ENCODE measurements at places on chromosomes 6 and 20.

DNA sequence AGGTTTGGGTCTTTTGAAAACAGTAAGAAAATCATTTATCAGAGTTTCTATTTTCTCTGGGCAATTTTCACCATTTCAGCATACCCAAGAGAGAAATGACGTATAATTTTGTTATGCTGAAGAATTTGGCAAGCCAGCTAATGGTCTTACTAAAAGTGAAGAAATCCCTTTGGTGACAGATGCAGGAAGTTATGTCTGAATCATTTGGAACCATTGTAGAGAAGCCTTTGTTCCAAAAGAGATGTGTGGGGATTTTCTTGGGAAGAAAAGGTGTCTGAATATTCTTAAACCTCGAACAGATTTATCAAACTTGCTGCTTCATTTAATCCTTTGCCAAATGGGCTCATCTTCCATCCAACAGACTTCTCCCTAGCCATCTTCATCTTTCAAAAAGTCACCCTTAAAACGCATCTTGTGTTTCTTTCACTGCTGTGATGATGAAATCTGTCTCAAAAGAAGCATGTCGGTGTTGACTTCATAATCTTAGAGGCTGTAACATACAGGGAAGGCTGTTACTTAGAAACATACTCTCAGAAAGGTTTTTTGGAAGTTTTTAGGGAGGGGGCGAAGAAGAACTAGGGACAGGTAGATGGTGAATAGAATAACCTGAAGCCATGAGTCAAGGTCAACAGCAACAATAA, 39.5 kb downstream of the CITED2 start:
- peak; percentile 35 for DNase-seq

DNA sequence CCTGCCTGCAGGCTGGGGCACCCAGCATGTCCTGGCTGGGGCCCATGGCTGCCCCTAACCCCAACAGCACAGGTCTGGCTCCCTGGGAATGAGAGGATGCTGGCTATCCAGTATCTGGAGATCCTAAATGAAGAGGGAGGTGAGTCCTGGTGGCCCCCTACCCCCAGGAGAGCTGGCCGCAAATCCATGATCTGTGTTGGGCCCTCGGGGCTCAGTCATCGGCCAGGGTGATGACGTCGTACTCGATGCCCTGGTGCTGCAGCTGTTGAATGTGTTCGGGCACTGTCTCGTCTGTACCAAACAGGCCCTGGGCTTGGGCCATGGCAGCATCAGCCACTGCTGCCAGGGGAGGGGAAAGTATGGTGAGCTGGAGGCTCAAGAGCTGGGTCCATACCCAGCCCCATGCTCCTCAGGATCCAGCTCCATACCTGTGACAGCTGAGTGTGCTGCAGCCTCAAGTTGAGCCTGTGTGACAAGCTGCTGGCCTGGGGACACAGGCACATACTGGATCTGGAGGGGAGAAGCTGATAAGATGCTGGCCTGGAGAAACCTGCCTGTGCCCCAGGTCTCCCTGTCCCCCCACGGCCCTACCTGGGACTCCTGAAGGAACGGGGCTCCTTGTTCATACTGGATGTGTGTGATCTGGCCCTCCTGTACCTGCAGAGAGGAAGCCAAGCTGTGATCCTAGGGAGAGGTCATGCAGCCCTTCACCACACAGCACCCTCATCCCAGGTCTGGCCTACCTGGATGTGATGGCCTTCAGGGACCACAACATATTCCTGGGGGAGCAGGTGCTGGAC, 14.5 kb downstream of the PCIF1 start:
- DNase-seq, result no peak

DNA sequence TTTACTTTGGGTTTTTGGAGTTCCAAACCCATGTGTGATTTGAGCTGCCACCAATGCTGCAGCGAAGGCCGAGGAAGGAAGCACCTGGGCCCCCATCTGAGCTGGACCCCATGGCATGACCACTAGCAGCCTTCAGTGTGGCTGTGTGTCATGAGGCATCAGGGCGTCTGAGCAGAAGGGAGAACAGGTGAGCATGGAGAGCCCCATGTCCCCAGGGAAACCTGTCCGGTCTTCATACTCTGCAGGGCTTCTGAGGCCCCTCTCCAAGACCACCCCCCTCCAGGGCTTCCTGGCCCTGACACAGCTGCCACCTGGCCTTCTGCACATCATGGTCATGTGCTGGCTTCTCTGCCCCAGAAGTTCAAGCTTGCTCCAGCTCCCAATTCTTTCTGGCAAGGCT, 169.1 kb upstream of the CST7 start:
- no peak for DNase-seq

GRCh38 chr20:4871486-4871885, 129.8 kb downstream of the SLC23A2 start:
- no peak for DNase-seq

DNA sequence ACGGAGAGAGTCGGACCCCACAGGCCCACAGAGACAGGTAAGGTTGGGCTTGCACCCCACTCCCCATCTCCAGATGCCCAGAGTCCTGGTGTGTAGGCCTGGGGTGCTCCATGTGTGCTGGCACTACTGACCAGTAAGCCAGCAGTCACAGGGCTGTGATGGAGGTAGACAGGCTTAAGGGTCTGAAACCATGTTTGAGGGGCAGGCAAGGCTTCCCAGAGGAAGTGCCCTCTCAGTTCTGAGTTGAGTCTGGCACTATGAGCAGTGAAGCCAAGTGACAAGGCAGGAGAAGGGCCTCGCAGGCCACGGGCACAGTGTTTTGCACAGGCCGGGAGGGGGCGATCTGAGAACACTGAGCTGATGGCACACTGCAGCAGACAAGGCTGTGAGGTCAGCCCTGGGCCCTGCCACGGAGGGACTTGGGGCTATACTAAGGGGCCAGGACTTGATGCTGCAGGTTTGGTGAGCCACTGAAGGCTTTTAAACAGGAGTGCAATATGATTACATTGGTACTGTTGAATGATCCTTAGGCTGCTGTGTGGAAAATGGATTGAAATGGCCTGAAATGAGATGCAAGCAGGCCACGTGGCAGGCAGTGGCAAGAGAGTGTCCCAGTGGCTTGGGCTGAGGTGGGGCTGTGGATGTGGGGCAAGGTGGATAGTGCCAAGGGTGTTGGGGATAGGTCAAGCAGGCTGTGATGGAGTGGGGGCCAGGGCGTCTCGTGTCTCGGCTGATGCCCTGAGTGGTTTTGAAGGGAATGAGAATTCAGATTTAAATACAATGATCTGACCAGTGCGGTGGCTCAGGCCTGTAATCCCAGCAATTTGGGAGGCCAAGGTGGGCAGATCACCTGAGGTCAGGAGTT, 20.3 kb downstream of the TTBK1 start:
- DNase-seq, result peak; percentile 43

DNA sequence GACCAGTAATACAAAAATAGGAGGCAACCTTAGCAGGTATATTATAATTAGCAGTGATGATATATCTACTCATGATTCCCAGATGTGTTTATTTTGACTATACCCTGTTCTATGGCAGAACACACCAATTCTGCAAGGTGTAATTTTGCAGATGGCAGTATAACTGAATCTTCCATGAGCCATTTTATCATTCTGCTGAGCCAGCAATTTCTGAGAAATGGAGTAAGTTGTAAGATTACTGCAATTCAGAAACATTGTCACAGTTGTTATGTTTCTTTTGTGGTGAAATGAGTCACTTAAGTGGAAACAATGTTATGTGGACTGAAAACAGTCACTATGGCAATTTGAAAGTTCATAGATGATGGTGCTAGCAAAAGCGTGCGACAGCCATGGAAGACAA, 63.7 kb upstream of the RIMS1 start:
- no peak for DNase-seq

DNA sequence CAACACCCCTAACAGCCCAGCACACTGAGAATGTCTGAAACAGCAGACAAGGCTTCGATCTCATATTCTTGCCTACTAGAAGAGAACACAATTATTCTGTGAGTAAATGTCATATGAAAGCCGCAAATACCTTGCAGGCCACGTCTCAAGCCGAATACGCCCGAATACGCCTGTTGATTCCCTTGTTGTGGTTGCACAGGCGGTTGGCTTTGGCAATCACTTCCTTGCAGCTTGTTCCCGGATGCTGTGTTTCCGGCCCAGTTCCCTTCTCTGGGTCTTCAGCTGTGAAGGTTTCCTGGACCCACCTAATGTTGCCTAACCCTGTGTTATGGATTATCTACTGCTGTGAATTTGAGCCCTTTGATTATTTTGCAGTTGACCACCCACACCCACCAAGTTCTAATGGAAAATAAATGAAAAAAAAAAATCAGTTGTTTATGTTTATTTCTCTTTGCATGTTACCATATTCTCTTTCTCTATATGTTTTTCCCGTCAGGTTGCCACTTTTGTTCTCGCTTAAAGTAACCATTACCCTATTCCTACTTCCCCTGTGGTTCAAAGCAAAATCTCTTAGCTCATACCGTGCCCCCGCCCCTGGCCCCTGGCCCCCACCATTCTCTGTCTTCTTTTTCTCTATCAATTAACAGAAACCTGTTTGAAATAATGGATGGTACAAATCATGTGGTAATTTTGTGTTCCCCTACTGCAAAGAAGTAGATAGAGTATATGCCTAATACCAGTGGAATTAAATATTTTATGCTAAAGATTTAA, 172.4 kb downstream of the ADGB start:
- no peak for DNase-seq

DNA sequence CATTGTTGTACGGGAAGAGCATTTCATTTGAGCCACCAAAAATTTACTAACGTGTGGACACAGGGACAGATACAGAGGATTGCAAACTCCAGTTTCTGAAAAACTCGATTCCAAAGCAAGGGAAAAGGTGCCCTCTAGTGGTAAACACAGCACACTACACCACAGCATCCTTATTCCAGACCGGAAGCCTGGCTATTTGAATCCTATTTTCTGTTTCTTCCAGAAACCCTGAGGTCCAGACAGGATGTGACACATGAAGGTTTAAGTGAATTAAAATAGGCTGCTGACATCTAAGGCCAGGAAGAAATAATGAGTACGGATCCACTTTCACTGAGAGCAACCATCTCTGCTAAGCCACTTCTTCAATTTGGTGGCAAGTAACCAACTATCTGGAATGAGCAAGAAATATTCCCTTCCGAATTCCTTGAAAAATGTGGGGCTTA, 31.8 kb upstream of the GMPR start:
- DNase-seq, result peak; percentile 58

GRCh38 chr6:106381223-106381622, 20.7 kb downstream of the CRYBG1 start:
- DNase-seq, result no peak

- no peak for DNase-seq
Measured at GRCh38 chr6:12269110-12269509, 21.1 kb upstream of the EDN1 start.

DNA sequence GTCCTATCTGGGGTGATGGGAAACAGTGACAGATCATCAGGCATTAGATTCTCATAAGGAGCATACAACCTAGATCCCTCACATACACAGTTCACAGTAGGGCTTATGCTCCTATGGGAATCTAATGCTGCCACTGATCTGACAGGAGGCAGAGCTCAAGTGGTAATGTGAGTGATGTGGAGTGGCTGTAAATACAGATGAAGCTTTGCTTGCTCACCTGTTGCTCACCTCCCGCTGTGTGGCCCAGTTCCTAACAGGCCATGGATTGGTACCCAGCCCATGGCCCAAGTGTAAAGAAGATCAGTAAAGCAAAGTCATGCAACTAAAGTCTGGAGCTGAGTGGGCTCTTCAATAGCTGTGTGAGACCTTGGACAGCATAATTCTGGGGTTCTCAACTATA, 65.9 kb downstream of the PKIB start:
- no peak for DNase-seq

DNA sequence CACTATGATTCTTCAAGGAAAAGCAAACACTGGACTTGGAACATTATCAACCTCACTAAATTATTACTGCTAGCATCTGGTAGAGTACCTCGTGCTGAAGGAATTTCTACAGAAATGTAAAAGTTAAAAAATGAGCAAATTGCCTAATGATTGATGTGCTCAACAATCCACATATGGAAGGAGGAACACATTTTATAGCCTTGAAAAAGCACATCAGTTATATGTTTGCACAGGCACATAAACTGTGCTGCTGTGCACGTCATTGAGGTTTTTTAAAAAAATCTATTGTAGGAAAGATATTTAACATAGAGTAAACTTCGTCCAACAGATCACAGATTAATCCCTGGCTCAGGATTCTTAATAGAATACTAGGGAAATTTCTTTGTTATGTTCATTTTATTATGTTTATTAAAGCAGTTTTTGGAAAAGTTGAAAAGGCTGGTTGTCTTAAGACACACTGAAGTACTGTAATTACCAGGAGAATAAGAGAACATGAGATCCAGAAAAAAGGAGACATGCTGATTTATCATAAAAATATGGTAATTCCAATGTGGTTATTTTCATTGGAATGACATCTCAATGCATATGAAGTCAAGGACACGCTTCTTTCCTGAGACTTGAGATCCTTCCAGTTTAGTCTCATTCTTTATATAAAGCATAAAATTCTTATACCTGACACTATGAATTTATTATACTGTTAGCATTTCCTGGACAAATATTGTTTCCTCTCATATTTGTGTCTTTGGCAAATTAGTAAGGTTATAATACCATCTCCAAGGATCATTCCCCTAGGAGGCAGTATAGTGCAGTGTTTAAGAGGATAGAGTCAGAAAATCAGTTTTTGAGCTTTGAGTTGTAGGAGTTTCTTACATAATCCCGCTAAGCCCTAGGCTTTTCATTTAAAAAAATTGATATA, 511.1 kb downstream of the TENT5A start:
- DNase-seq, result no peak

DNA sequence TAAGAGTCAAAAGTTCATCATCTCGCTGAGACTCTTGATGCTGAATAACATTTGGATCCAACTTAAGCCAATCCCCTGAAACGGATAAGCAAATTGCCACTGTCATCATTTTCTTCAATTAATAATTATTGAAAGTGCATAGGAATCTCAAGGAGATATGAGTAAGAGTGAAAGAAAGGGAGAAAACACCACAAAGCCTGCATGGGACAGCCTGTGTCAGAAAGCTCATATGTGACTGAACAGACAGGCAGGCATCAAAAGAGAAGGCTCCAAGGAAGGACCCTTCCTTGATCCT, 13.3 kb downstream of the ATXN1 start:
- no peak for DNase-seq

- no peak for DNase-seq
Measured at GRCh38 chr6:94414041-94414440, 994.7 kb upstream of the EPHA7 start.

DNA sequence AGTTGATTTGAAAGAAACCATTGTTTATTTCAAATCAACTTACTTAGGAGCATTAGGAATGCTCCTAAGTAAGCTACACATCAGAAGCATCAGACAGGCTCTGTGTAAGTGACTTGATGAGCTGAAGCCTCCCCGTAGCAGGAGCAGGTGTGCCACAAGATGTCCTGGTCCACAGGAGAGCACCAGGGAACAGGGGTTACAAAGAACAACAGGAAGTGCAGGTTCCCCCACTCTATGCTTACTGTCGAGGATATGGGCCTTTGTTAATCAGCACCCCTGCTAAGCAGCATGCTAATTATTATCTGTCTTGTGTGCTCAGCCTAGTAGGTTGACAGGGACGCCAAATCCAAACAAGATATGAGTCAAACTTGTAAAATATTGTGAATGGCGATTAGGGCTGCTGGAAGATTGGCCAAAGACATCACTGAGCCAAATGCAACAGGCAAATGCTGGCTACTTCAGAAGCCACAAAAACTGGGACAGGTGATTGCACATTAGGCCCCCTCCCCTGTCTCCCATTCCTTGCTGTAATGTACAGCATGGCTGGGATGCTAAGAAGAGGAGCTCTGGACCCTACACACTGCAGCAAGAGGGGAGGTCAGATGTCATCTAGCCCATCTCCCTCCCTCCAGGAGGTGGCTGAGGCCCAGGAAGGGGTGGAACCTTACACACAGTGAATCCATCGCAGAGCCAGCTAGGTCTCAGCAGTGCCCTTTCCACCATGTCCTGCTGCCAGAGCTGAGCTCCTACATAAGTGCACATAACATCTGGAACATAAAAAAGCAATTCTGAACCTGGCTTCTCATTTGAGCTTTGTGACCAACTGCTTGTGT, 939 bp downstream of the TGM3 start:
- DNase-seq, result no peak

All from HS-27A (cell line).